ENCODE measurements at places on chromosomes 6 and 20. TPM values are rescaled to one million over a fixed set of nuclear protein-coding genes. Genes with fewer than 3 reads are reported as not detected.

IPCEF1 gene
- total RNA-seq = 2.0 TPM

APCDD1L gene
- total RNA-seq = 0.98 TPM

HSPA12B gene
- total RNA-seq = 21.6 TPM

GRCh38 chr20:49508435-49509199, 26.1 kb upstream of the KCNB1 start:
- H3K27me3 ChIP-seq = no peaks in the 10 kb centered on the region
- H3K27ac ChIP-seq = no peak overlapping the region
- H3K4me3 ChIP-seq = no peak overlapping the region
- H3K36me3 ChIP-seq = no peaks in the 10 kb centered on the region
- DNase-seq = no peak

GRCh38 chr6:137570393-137570792, 76.2 kb upstream of the OLIG3 start:
- H3K27me3 ChIP-seq = no peaks in the 10 kb centered on the region
- DNase-seq = no peak
- no peaks in the 10 kb centered on the region for H3K4me1 ChIP-seq

LIN28B gene
- total RNA-seq = not detected
